Activated CD4-positive, alpha-beta T cell treated with anti-CD3 and anti-CD28 coated beads, Interleukin-2, amount 10 ng/mL, durations not matched to agents 24 days and 14 days (primary cell): ENCODE measurements at places on chromosomes 4 and X.

- H3K27ac ChIP-seq: no peak overlapping the region
- peaks cover 12% of the 10 kb centered on the region for H3K27me3 ChIP-seq
- DNase-seq: no peak
- H3K4me3 ChIP-seq: no peak overlapping the region
Observed at GRCh38 chr4:139966383-139966782, 187.6 kb downstream of the MAML3 start.

GRCh38 chrX:120755066-120755846 lies 120.4 kb downstream of the CT47B1 start:
- peak overlapping the region; percentile 53 for H3K4me3 ChIP-seq
- H3K27ac ChIP-seq: peak overlapping the region; percentile 9
- peaks cover 36% of the 10 kb centered on the region for H3K4me1 ChIP-seq
- H3K36me3 ChIP-seq: peaks cover 1% of the 10 kb centered on the region
- peak; percentile 64 for DNase-seq

GRCh38 chr4:10020106-10020505 lies 1.2 kb downstream of the SLC2A9 start:
- peak overlapping the region; percentile 88 for H3K4me3 ChIP-seq
- peaks cover 6% of the 10 kb centered on the region for H3K27me3 ChIP-seq
- no peak for DNase-seq
- peaks cover 16% of the 10 kb centered on the region for H3K4me1 ChIP-seq

DNA sequence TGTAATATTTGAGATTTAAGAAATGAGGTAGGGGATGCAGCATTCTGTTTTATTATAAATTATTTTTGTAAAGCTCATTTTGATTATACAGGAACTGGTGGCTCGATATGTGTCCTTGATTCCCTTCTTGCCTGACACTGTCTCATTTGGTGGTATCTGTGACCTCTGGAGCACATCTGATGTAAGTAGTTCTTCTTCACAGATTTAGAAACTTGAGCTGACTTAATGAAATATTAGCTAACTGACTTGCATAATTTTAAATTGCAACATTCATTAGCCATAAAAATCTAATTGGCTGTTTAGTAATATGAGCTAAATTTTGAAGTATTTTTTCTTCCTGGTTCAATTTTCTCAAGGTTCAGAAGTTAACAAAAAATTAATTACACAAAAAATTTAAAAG lies 69.1 kb downstream of the FBXL5 start:
- no peaks in the 10 kb centered on the region for H3K4me1 ChIP-seq
- H3K36me3 ChIP-seq: no peaks in the 10 kb centered on the region
- H3K4me3 ChIP-seq: no peak overlapping the region
- no peak for DNase-seq
- H3K27ac ChIP-seq: no peak overlapping the region
- H3K27me3 ChIP-seq: no peaks in the 10 kb centered on the region

DNA sequence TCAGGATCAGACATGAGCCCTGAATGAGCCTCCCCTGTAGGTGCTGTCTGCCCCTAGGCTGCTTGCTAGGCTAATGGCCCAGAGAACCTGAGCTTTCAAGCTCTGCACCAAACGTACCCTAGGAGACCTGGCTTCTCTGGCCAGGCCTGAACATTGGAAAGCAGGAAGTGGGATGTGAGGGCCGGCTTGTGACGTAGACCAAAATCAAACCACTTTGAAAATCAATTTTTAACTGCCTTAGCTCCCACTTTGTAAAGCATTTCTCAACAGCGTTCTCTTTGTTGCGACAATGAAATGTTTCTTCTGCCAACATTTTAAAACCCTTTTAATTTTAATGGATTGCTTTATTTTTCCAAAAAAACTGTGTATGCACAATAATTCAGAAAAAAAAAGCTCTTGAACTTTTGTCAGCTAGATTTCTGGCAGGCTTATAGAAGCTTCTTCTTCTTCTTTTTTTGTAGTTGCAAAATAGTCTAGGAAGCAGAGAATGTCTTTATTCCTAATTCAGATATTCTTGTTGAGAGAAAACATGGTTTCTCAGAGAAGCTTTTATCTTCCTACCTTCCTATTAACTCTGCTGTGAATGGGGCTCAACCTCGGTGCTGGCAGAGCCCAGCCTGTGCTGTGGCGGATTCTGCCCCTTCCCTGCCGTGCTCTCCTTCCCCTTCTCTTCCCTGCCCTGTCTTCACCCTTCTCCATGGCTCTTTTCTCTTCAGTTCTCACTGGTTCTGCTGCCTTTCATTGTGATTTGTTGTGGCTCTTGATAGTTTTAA lies 145.2 kb upstream of the SFRP2 start:
- H3K36me3 ChIP-seq: no peaks in the 10 kb centered on the region
- H3K27ac ChIP-seq: no peak overlapping the region
- DNase-seq: no peak
- H3K4me1 ChIP-seq: no peaks in the 10 kb centered on the region
- H3K27me3 ChIP-seq: peaks cover 22% of the 10 kb centered on the region

- H3K4me1 ChIP-seq: no peaks in the 10 kb centered on the region
- no peak overlapping the region for H3K4me3 ChIP-seq
- H3K27ac ChIP-seq: no peak overlapping the region
- no peak for DNase-seq
Observed at GRCh38 chrX:92283308-92283707, 504.1 kb downstream of the PCDH11X start.

GRCh38 chr4:81549984-81550383 lies 78.3 kb upstream of the RASGEF1B start:
- no peak for DNase-seq
- no peak overlapping the region for H3K27ac ChIP-seq
- no peaks in the 10 kb centered on the region for H3K36me3 ChIP-seq
- H3K4me3 ChIP-seq: no peak overlapping the region
- peaks cover 2% of the 10 kb centered on the region for H3K27me3 ChIP-seq
- H3K4me1 ChIP-seq: no peaks in the 10 kb centered on the region

- no peak overlapping the region for H3K4me3 ChIP-seq
- H3K4me1 ChIP-seq: peaks cover 54% of the 10 kb centered on the region
- H3K27me3 ChIP-seq: no peaks in the 10 kb centered on the region
- peak; percentile 60 for DNase-seq
- H3K27ac ChIP-seq: peak overlapping the region; percentile 93
- peaks cover 3% of the 10 kb centered on the region for H3K36me3 ChIP-seq
Observed at GRCh38 chr4:48139691-48140090, 5.6 kb upstream of the TXK start.

DNA sequence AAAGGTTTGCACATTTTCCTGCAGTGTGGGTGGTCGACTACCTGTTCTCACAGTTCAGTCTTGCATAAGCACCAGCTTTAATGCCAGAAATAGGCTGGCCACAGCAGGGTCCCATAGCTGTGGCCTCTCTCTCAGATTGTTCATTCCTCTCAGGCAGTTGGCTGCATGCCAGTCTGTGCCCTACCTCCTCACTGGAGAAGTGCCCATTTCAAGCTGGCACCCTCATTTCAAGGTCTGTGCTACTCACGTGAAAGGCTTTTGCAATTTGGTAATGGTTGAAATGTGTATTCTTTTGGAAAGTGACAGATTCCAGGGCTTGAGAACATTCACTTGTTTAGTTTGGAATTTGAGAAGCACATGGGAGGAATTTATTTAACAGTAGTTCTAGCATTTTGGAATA lies 28.9 kb upstream of the MTMR1 start:
- H3K27me3 ChIP-seq: no peaks in the 10 kb centered on the region
- DNase-seq: no peak
- peaks cover 37% of the 10 kb centered on the region for H3K36me3 ChIP-seq
- no peak overlapping the region for H3K4me3 ChIP-seq
- H3K27ac ChIP-seq: no peak overlapping the region
- H3K4me1 ChIP-seq: no peaks in the 10 kb centered on the region

DNA sequence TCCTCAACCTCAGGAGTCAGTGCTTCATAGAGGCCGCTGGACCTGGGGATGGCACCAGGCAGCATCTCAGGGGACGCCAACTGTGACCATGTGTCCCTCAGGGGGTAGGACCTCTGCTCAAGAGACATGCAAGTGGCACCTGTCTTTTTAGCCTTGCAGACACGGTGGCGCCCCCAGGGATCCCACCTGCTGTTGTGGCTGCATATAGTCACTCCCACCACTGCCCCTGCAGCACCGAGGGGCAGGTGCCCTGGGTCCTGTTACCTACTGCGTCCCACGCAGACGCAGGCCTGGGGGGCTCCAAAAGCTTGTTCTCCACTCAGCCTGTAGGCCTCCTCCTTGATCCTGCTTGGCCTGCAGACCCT lies 2.5 kb downstream of the MYL5 start:
- H3K27ac ChIP-seq: no peak overlapping the region
- H3K4me3 ChIP-seq: peak overlapping the region; percentile 17
- no peak for DNase-seq
- peaks cover 8% of the 10 kb centered on the region for H3K4me1 ChIP-seq
- no peaks in the 10 kb centered on the region for H3K27me3 ChIP-seq

- no peak overlapping the region for H3K4me3 ChIP-seq
- H3K27me3 ChIP-seq: no peaks in the 10 kb centered on the region
- DNase-seq: no peak
Observed at GRCh38 chr4:3197366-3198105, 51.4 kb upstream of the MSANTD1 start.

DNA sequence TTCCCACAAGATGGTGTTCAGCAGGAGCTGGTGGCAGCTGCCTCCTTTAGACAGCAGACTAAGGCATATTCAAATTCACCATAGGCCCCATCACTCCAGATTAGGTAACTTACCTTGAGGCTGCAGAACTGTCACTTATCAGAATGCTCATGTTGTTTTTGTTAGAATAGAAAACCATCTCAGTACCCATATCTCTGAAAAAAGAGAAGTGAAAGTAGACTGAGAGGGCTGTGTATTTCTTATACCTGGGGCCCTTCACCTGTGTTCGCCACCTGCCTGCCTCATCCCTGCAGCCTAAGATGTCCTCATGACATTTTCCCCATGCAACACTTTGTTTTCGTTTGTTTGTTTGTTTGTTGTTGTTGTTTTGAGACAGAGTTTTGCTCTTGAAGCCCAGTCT lies 32.9 kb upstream of the SPRY1 start:
- no peak overlapping the region for H3K4me3 ChIP-seq
- no peaks in the 10 kb centered on the region for H3K4me1 ChIP-seq
- no peaks in the 10 kb centered on the region for H3K36me3 ChIP-seq
- no peak for DNase-seq
- H3K27ac ChIP-seq: no peak overlapping the region

DNA sequence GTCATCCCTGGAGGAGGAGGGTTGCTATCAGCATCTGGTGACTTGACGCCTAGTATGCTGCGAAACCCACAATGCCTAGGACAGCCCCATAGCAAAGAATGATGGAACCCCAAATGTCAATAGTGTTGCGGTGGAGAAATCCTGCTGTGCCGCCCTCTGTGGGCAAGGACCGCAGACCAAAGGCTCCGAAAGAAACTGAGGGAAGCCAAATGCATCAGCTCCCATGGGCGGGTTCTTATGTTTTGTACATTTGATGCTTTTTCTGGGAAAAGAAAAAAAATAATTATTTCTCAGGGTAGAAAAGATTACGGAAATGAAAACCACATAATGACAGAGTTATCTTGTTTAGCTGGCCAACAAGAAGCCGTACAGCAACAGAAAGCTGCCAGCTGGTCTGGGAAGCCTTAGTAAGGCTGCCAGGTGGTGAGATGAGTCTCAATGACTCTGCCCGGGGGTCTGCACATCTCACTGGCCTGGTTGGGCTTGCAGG lies 95.0 kb upstream of the TBL1X start:
- H3K4me3 ChIP-seq: no peak overlapping the region
- peak; percentile 63 for DNase-seq
- peaks cover 7% of the 10 kb centered on the region for H3K27me3 ChIP-seq
- peak overlapping the region; percentile 25 for H3K27ac ChIP-seq
- H3K4me1 ChIP-seq: peaks cover 11% of the 10 kb centered on the region

GRCh38 chr4:59102311-59102710 lies 1992.1 kb upstream of the IGFBP7 start:
- DNase-seq: no peak
- no peaks in the 10 kb centered on the region for H3K27me3 ChIP-seq
- H3K4me1 ChIP-seq: no peaks in the 10 kb centered on the region
- H3K27ac ChIP-seq: no peak overlapping the region

DNA sequence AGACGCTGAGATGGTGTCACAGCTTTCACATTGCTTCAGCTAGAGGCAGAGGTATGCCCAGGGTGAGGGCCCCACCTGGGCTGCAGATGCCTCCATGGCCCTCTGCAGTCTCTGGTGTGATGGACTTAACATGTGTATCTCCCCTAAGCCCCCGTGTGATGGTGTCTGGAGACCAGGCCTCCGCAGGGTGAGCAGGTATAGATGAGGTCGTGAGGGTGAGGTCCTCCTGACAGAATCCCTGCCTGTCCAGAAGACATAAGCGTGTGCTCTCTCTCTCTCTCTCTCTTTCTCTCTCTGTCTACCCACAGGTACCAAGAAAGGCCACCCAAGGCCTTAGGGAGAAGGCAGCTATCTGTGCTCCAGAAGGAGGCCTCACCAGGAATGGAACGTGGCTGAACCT lies 50.9 kb downstream of the CPZ start:
- H3K36me3 ChIP-seq: no peaks in the 10 kb centered on the region
- no peak for DNase-seq
- no peak overlapping the region for H3K27ac ChIP-seq
- H3K27me3 ChIP-seq: no peaks in the 10 kb centered on the region

GRCh38 chr4:106418444-106418843 lies 49.9 kb upstream of the GIMD1 start:
- no peaks in the 10 kb centered on the region for H3K27me3 ChIP-seq
- no peaks in the 10 kb centered on the region for H3K4me1 ChIP-seq
- H3K36me3 ChIP-seq: no peaks in the 10 kb centered on the region
- DNase-seq: no peak

DNA sequence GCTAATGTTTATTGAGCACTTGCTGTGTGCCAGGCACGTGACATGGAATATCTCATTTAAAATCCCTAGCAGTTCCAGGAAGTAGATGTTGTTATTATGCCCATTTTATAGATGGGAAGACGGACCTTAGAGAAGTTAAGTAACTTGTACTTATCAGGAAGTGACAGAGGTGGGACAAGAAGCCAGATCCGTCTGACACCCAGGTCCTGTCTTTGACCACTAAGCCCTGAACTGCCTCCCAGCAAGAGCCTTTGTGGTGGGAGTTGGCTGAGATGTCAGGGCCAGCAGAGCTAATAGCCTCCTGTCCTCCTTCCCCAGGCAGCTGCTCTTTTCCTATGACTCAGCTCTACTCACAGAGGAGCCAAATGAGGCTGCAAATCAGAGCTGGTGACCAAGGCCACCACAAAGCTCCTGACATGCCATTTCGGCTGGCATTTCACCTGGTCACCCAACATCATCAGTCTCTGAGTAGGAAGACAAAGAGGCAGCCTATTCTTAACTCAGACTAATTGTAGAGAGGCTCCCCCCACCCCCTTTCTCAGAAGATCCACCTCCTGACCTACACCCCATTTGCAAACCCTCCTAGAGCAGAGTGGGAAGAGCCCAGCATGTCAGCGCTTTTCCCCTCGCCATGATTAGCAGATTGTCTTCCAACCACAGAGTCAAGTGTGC lies 175.1 kb upstream of the KIT start:
- H3K27me3 ChIP-seq: no peaks in the 10 kb centered on the region
- H3K4me3 ChIP-seq: no peak overlapping the region
- DNase-seq: no peak

- H3K36me3 ChIP-seq: no peaks in the 10 kb centered on the region
- peak; percentile 80 for DNase-seq
- peak overlapping the region; percentile 78 for H3K4me3 ChIP-seq
- H3K27ac ChIP-seq: peak overlapping the region; percentile 74
- H3K4me1 ChIP-seq: peaks cover 2% of the 10 kb centered on the region
- no peaks in the 10 kb centered on the region for H3K27me3 ChIP-seq
Observed at GRCh38 chrX:97563531-97564133, 679.9 kb downstream of the RPA4 start.

- no peaks in the 10 kb centered on the region for H3K4me1 ChIP-seq
- no peak for DNase-seq
- H3K4me3 ChIP-seq: no peak overlapping the region
- H3K36me3 ChIP-seq: no peaks in the 10 kb centered on the region
Observed at GRCh38 chr4:18198653-18199052, 177.1 kb upstream of the LCORL start.
